ENCODE measurements at places on chromosomes 13 and 19.

DNA sequence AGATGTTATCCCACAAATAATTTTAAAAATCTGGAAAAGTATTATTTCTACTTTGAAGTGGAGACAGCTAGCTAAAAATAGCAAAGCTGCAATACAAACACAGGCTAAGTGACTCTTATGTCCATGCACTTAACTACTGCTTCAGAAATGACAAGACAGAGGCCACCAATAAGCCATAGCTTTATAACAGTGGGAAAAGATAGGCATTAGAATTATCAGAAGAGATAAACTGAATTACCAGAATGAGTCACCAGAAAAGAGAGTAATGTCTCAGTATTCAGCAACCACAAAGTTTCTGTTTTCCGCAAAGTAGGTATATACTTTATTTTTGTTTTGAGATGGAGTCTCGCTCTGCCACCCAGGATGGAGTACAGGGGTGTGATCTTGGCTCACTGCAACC is 17.1 kb downstream of the CLN5 start:
- no peak for DNase-seq

GRCh38 chr13:46598140-46598819 is 45.3 kb downstream of the LRCH1 start:
- no peak for DNase-seq

GRCh38 chr13:97018029-97018819 is 23.9 kb upstream of the OXGR1 start:
- DNase-seq, result no peak

- no peak for DNase-seq
Measured at GRCh38 chr13:47190696-47191305, 293.9 kb upstream of the HTR2A start.

DNA sequence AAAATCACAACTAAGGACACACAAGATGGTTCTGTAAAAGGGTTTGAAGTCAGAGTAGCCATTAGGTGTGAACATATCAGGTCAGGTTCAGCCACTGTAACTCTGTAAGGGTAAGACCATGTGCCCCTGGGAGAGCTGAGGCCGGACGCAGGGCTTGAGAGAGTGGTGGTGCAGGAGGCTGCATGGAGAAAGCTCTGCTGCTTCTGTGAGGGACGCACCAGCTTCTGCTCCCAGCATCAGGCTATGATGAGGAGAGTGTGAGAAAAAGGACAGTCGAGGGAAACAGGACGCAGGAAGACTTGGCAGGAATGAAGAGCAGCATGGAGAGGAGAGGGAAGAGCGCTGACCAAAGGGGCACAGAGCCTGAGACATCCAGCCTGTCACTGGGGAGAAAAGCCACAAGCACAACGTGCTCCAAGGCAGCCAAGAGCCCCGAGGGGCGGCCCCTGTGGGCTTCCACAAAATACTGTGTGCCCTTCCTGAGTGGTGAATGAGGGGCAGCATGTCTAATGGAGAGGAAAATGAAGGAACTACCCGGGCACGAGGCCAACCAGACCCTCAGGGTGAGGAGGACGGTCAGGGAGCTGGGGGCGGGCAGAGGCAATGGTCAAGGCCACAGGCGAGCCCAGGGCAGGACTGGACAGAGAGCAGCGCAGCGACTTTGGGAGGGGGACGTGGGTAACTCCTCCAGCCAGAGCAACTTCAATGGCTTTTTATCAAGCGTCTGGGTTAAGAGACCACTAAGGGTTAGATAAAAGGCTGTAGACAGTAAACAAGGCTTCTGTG is 107.7 kb downstream of the COL4A1 start:
- DNase-seq, result no peak

DNA sequence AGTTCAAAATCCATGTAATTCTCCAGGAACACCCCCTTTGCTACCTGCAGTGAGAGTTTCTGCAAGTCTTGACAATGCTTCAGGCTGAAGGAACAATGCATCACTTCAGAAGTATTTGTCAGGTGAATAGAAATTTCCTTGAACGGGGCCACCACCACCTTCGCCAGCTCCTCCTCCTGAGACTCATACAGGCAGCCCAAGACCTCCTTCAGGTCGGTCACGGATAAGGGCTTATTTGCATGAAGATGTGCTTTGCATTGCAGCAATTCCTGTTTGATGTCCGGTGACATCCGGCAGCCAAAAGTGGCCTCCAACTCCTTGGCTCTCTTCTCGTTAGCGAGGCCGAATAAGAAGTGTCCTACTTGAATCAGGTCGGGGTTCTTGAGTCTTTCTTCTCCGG is 8.4 kb downstream of the NLRP7 start:
- DNase-seq, result no peak

GRCh38 chr13:99316657-99317256 is 9.6 kb upstream of the GPR183 start:
- DNase-seq, result no peak

- no peak for DNase-seq
Measured at GRCh38 chr13:41383386-41383785, 72.3 kb downstream of the NAA16 start.

DNA sequence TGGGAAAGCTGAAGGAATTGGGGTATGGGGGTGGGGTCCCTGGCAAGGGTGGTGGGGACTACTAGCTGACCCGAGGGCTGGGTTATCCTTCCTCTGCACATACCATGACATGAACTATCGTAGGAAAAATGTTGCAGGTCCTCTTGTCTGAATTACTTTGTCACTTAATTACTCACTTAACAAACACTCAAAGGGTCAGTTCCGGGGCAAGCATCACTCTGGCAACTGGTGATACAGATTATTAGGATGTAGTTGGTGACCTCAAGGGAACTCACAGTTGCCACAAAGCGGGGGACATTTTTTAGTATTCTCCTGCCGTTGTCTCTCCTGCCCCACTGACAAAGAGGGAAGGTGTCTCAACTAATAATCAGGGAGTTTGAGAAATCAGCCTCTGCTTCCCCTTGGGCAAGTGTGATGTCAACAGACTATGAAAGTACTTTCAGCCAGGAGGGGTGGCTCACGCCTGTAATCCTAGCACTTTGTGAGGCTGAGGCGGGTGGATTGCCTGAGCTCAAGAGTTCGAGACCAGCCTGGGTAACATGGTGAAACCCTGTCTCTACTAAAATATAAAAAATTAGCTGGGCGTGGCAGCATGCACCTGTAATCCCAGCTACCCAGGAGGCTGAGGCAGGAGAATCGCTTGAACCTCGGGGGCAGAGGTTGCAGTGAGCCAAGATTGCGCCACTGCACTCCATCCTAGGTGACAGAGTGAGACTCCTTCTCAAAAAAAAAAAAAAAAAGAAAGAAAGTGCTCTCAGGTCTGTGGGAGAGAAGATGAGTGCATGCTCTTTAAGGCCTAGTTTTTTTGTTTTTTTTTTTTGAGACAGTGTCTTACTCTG is 10.3 kb downstream of the DNAJB1 start:
- no peak for DNase-seq

GRCh38 chr19:8494158-8494557 is 8.3 kb downstream of the PRAM1 start:
- DNase-seq, result no peak

- no peak for DNase-seq
Measured at GRCh38 chr13:32045982-32046785, 14.6 kb downstream of the FRY start.

GRCh38 chr19:49149652-49150105 is 5.5 kb downstream of the HRC start:
- DNase-seq, result no peak

GRCh38 chr13:99326012-99326411 is 18.8 kb upstream of the GPR183 start:
- no peak for DNase-seq

GRCh38 chr19:8240274-8241229 is 31.4 kb downstream of the CERS4 start:
- DNase-seq, result peak; percentile 80

DNA sequence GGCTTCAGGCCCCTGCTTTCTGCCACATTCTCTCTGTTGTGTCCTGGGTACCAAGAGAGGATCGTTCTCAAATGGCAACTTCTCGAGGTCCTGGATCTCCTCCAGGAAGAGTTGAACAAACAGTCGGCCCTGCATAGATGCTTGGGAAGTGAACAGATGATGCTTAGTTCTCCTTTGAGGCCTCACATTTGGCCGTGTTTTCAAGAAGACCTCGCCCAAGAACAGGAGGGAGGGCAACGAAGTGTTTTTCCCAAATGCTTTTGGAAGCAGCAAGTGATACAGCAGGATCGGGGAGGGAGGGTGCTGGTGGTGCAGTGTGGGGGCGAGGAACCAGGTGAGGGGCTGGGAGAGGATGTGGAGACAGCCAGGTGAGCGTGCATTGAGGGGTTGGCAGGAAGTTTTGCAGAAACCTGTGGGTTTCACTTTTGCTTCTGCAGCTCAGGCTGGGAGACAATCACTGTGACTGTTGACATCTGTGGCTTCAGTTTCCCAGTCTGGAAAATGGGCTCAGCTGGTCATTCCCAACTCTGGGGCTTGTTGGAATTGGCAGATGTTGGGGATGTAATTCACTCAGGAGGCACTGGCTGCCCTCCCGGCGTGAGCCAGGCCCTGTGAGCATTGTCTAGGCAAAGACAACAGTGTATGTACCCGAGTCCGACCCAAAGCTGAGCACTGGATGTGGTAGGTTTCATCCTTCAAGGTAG is 21.6 kb downstream of the MAST3 start:
- DNase-seq, result no peak

- DNase-seq, result no peak
Measured at GRCh38 chr19:19191768-19192077, 229 bp downstream of the BORCS8 start.

GRCh38 chr19:34997071-34997617 is 3.0 kb upstream of the GRAMD1A start:
- DNase-seq, result no peak

GRCh38 chr19:1455336-1456120 is 5.6 kb downstream of the APC2 start:
- peak; percentile 49 for DNase-seq

- DNase-seq, result no peak
Measured at GRCh38 chr19:33496038-33496895, 25.3 kb downstream of the PEPD start.

GRCh38 chr13:20997301-20998161 is 63.9 kb downstream of the LATS2 start:
- no peak for DNase-seq

DNA sequence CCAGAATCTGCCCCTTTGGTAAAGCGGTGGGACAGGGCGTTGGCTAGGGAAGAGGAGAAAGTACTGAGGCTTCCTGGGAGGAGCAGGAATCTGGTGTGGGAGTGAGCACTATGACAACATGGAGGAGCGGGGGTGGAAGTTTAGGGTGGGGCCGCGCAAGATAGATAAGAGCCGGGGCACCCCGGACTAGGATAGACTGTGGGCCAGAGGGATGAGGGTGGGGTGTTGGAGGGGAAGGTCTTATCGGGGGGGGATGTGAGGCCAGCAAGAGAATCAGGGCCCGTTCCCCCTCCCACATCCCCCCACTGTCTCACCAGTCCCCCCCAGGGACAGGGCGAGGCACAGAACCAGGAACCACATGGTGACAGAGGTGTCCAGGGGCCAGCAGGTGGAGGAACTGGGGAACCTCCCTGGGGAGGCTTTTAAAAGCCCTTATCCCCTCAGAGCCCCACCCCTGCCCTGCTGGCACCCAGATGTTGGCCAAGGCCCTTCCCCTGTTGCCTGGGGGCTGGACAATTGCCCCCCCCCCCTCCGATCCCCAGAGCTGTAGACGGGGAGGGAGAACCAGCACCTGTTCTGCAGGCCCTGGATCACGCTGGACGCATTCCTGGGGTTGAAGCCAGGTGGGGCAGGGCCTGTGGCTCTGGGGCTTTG is at the start of gene KLK1:
Gene KLK1, minus strand, starts transcription at position 399 of the 654 bp plus-strand sequence. Its CDS starts 39 bp downstream, at position 360.
- no peak for DNase-seq

GRCh38 chr13:78152415-78152814 is 233.8 kb upstream of the EDNRB start:
- DNase-seq, result no peak

DNA sequence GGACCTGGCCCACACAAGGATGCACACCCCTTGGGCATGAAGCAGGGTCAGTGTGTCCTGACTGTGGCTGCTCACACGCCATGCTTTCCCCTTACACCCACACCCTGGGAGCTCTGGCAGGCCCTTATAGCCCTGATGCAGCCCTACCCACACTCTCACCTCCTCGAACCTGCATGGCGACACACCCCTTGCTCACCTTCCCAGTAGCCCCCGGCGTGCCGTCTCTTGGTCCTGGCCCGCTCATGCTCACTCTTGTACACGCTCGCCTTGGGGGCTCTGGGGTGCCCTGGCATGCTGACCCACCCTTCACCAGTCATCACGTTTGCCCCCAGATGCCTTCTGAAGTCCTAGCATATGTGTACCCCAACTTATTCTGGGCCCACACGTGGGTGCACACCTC is 56.1 kb downstream of the MAP4K1 start:
- no peak for DNase-seq

DNA sequence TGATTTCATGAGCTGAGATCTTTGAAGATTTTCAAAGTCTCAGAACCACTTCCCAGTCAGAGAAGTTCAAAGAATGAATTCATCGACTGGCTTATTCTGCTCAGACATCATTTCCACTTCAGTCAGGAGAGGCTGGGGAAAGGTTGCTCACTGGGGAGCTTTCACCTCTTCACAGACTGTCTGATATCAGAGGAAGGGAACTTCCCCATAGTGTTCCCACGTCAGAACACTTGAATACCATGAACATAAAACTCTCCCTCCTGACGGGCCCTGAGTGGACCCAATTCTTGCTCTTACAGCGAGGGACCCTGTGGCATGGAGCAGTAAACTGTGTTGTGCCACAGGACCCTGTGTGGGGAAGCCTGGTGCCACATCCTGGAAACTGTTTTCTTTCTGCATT is 492.6 kb downstream of the COG6 start:
- DNase-seq, result no peak

- DNase-seq, result peak; percentile 77
Measured at GRCh38 chr13:49627831-49628652, at the start of gene ARL11. ARL11 (plus strand) TSS chr13:49628507; CDS start chr13:49630448, 1,941 bp downstream.

DNA sequence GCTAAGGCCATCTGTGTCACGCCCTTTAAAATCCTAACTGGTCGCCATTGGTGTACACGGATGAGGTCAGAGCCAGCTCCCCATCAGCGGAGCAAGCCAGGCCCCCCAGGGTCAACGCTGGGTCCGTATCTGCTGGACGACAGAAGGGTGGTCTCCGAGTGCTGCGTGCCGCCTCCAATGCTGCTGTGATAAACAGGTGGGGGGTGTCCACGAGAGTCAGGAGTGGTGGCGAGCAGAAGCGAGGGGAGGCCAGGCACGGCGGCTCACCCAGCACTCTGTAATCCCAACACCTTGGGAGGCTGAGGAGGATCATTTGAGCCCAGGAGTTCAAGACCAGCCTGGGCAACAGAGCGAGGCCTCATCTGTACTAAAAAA is 30.8 kb upstream of the CACTIN start:
- DNase-seq, result no peak

GRCh38 chr19:16598848-16599247 is 26.6 kb upstream of the SLC35E1 start:
- no peak for DNase-seq

- no peak for DNase-seq
Measured at GRCh38 chr19:43525836-43526771, 897 bp downstream of the ETHE1 start.

GRCh38 chr19:31278555-31279435 is 70.4 kb downstream of the TSHZ3 start:
- no peak for DNase-seq

- DNase-seq, result no peak
Measured at GRCh38 chr13:45353895-45354294, 12.9 kb upstream of the TPT1 start.

- DNase-seq, result no peak
Measured at GRCh38 chr13:35874704-35875103, 256.5 kb downstream of the DCLK1 start.
